ENCODE measurements at places on chromosomes 6 and 20.
A peak's percentile ranks its signal among the peaks of the same experiment; 100 is the strongest.

DNA sequence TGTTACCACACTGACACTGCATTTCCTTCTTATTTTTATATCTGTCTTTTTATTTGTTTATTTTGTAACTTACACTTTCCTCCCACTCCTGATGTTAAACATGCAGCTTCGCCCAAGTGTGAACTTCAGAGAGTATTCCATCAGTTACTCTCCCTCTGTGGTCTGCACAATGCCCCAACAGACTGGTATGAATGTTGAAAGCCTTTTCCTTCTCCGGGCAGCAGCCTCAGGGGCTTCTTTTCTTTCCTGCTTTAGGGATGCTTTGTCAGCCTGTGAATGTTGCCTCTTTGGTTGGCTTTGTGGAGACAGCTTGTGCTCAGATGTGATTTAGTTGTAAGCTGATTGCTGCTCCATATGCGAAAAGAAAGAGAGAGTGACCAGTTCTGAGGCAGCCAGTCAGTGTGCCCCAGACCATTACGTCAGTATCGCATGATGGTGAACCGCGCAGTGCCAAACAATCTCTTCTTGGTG lies 44.0 kb downstream of the SMPDL3A start:
- no peak for DNase-seq

GRCh38 chr6:129621252-129621651 lies 88.7 kb downstream of the ARHGAP18 start:
- no peak for DNase-seq

- no peak for DNase-seq
Measured at GRCh38 chr6:108134213-108134970, 31.4 kb upstream of the NR2E1 start.

DNA sequence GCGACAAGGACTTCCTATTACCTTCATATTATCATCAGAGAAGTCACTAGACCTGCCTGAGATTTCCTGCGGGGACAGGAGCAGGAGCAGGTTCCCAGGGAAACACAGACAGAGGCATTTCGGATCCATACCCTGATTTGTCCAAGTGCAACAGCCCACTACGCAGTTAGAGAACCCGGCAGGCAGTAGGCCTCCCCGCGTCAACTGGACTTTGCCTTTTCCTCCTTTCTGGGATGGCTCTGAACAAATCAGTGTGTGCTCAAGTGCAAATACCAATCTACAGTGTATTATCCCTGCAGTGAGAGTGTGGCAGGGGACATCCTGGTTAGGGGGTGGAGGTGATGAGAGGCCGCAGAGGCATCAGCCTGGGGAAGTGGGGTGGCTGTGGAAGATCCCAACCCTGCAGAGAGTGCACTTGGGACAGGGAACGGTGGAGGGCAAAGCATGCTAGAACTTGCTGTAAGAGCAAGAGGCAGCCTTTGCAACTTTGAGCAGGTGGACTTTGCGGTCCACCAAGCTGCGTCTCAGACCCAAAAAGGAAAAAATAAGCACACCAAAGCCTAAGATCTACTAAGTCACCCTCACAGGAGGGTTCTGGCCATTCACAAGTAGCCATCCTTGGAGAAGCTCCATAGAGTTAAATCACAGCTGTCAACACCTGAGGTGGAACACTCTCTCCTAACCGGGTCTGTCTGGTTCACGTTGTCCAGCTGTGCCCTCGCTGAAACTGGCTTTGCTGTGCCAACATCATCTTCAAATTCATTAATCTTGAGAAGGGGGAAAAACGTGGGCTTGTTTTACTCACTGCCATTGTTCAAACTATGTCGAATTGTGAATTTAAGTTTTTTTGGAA lies 159.1 kb downstream of the ZDHHC14 start:
- no peak for DNase-seq

DNA sequence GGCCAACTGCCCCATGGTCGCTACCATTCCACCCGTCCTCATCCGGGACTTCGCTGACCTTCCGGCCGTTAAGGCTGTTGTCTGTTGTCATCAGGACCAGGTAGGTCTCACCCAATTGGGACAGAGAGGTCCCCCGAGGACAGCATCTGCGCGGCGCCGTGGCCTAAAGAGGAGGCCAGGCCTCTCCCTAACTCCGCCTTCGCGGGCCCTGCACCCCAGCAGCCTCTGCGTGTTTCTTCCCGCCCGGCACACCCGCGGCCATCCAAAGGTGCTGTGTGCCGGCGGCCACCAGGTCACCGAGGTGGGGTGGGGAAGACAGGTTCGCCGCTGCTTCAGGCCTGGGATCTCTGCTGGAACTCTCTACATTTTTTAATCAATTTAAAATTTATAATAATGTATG lies 9.0 kb downstream of the OR2W1 start:
- no peak for DNase-seq

DNA sequence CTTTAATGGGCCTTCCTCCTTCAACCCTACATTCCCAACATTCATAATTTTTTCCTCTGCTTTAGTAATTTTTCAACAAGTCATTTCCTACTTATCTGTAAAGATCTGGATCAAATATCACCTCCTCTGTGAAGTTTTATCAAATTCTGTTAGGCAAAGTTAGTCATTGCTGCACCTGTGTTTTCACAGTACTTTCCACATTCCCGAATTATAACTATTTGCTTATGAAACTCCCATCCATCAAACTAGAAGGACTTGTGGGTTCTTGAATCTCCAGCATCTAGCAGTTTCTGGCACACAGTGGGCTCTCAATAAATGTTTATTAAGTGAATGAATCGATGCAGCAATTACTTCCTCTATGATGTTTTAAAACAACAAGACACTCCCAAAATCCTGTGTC lies 257.6 kb downstream of the HDGFL1 start:
- DNase-seq, result no peak

DNA sequence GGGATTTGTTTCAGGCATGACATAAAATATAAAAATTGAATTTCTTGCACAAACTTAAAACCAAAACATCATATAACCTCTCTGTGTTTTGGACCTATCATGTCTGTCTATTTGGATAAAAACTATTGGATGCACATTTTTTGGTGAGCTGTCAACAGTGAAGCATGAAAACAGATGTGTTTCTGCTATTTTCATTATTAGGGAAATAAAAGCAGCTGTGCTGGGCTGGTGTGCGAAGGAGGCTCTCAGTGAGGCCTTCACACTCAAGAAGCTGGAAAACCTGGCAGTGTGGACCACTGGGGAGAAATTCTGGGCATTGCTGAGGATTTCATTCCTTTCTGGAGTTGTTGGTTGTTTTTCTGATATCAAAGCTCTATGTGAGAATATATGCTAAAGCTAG lies 395.3 kb downstream of the GJA1 start:
- no peak for DNase-seq

- DNase-seq, result no peak
Measured at GRCh38 chr6:154213782-154214181, 142.8 kb downstream of the IPCEF1 start.

GRCh38 chr6:35496841-35497570 lies at the start of gene TEAD3:
TEAD3 (minus strand) TSS chr6:35497079.
- no peak for DNase-seq

- DNase-seq, result peak; percentile 33
Measured at GRCh38 chr6:151391471-151392413, at the start of gene ZBTB2. ZBTB2 (minus strand) TSS chr6:151391559; CDS start chr6:151373637, 17,922 bp downstream.

DNA sequence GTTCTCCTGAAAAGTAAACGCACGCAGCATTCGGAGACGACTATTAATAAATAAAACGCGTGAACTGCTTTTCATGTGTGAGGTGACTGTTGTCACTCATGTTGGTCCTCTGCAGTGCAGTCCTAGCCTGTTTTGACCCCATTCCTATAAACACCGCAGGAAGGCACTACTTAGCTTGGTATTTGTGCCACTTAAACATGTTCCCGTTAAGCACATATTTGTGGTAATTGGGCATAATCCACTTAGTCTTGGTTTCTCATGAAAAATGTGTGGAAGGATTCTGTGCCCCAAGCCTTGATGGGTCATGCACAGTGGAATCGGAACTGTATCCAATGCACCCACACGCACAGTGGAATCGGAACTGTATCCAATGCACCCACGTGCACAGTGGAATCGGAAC lies 313.9 kb downstream of the THBS2 start:
- no peak for DNase-seq

GRCh38 chr6:155378276-155378675 lies 64.0 kb upstream of the TFB1M start:
- no peak for DNase-seq

GRCh38 chr6:169784821-169785340 lies 33.5 kb downstream of the ERMARD start:
- no peak for DNase-seq

- DNase-seq, result no peak
Measured at GRCh38 chr6:121531658-121532169, 96.3 kb downstream of the GJA1 start.

DNA sequence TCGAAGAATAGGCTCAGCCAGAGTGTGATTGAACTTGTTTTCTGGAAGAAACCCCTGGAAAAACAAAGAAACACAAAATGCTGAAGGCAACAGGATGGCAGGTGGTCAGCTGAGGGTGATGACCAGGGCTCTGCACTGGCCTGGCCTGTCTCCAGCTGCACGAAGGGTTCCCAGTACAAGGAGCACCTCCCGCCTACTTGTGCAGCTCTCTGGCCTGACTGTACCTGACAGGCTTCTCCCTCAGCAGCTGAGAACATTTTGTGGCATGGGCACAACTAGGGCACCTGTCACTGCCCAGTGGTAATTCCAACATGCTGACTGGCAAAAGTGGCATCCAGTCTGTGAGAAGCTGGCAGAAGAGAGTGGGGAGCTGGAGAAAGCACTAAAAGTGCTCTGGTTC lies 38.8 kb upstream of the EMILIN3 start:
- DNase-seq, result no peak

DNA sequence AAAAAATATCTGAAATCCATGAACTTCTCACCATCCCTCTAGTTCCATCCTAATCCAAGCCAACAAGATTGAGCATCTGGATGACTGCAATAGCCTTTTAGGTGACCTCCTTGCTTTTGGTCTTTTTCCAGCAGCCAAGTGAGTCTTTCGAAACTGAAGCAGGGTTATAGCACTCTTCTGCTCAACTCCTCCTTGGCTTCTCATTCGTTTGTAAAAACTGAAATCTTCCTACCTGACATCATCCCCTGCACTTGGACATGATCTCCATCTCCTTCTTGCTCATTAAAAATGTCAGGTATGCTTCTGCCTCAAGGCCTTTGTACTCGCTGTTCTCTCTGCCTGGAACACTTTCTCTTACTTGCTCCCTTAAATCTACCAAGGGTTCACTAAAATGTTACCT lies 46.0 kb downstream of the STX7 start:
- no peak for DNase-seq

- no peak for DNase-seq
Measured at GRCh38 chr20:63086421-63087235, 79.9 kb upstream of the BHLHE23 start.

DNA sequence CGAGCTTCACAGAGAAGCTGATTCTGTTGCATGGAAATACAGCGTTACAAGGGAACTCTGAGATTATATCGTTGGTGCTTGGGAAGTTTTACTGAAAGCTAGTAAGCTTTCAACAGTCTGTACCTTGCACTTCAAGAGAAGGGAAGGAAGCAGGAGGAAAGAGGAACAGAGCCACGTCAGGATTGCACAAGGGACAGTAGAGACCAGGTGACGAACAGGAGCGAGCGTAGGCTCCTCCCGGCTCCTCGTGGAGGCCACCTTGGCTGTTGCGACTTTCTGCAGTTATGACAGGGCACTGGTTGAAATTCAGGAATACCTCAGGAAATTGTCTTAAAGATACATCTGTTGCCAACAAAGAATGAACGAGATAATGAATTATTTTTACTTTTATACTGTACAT lies 18.8 kb downstream of the RTF2 start:
- DNase-seq, result no peak

- no peak for DNase-seq
Measured at GRCh38 chr20:22080985-22081384, 375.5 kb downstream of the PAX1 start.

DNA sequence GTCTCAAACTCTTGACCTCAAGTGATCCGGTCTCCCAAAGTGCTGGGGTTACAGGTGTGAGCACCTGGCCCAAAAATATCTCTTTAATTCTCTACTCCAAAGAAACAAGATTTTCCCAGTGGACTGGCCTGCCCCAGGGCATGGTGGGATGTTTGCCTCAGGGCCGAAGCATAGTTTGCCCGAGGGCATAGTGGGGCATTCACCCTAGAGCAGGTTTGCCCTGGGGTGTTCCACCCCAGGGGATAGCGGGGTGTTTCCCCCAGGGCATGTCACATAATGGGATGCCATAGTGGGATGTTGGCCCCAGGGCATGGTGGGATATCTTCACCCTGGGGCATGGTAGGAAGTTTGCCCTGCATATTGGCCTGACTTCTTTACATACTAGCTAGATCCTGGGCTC lies 97.2 kb downstream of the VEGFA start:
- no peak for DNase-seq

DNA sequence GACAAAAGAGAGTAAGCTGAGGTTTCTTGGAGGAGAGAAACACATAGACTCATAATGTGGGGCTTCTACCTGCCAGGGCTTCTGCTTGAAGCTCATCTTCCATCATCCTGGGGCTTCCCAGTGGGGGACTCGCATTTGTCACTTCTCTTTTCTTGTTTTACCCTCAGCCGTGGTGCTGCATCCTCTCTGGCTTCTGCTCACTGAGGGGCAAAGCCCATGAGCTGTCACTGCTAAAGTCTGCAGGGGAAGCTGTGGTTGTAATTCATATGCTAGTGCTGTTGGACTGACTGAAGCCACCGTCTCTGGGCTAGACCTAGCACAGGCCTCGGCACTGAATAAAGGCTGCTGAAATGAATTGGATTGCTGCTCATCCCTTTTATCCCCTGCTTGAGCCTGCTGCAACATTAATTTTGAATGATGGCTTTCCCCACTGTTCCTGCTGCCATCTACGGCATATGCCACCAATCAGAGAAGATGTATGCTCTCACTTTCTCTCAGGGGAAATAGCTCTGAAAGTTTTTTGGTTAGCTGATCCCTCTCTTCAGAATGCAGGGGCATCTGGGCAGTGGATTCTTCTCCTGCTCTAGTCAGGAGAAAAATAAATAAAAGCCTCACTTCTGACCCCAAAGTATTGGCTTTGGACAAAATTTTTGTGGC lies 568.4 kb upstream of the MAP3K7 start:
- no peak for DNase-seq

DNA sequence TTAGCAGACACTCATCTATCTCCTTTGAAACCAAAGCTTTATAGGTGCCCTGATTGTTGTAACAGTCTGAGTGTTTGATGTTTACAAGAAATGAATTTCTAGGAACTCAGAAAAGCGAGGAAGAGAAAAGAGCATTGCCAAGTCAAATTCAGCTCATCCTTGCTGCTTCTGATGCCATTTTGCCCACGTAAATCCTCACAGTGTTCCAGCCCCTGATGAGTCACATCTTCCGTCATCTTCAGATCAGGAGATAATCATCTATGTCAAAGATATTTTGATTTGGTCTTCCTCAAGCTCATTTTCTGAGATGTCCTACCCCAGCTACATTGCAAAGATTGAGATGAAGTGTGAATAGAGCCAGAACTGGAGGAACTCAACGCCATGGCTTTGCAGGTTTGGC lies 426.2 kb downstream of the BMP2 start:
- DNase-seq, result no peak

DNA sequence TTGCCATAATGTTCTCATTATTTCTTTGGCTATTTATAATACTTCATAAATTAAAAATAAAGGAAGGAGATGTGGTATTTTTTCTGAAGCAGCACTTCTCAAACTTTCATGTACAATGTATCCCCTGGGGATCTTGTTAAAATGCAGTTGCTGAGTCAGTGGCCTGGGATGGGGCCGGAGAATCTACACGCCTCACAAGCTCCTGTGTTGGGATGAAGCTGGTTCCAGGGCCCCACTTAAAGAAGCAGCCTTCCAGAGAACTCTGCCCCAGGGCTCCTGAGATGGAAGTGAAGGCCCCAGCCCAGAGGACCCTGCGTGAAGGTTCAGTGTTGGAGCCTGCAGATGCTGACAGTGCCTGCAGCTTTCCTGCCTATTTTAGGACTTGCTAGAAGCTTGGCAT lies 40.1 kb upstream of the SLC23A2 start:
- no peak for DNase-seq
